ENCODE measurements at places on chromosomes 12 and 14.

- DNase-seq: no peak
Measured at GRCh38 chr14:76351941-76352340, 24.0 kb upstream of the ESRRB start.

GRCh38 chr14:96126339-96126782 lies 78.3 kb upstream of the BDKRB2 start:
- no peak for DNase-seq

GRCh38 chr12:90969346-90969745 lies 14.4 kb upstream of the CCER1 start:
- no peak for DNase-seq

- no peak for DNase-seq
Measured at GRCh38 chr12:22285846-22286245, 48.7 kb downstream of the ST8SIA1 start.

DNA sequence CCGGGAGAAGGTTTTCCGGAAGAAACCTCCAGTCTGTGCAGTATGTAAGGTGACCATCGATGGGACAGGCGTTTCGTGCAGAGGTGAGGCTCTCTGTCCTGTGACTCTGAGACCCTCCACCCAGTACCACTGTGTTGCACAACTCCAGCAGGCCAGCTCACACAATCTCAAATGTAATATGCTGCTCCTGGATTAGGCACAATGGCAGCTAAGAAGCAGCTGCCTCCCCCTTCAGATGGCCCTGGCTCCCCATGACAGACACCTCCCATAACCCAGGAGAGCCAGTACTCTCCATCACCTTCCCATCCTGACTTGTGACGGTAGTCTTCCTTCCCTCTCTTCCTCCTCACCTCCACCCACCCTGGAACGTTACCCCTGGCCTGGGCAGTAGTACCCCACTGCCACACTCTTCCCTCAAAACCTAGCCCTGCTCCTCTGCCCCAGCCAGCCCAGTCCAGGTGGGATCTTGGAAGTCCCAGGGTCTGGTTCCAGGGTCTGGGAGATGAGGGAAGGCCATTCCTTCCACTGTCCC lies 2.1 kb downstream of the TNS2 start:
- DNase-seq: no peak

Measured in stimulated activated CD8-positive, alpha-beta memory T cell treated with anti-CD3 and anti-CD28 coated beads, Interleukin-7, amount 100 ng/mL, for 4 hours (primary cell).